LNCaP clone FGC (cell line): ENCODE measurements at places on chromosomes 7 and 10.

DNA sequence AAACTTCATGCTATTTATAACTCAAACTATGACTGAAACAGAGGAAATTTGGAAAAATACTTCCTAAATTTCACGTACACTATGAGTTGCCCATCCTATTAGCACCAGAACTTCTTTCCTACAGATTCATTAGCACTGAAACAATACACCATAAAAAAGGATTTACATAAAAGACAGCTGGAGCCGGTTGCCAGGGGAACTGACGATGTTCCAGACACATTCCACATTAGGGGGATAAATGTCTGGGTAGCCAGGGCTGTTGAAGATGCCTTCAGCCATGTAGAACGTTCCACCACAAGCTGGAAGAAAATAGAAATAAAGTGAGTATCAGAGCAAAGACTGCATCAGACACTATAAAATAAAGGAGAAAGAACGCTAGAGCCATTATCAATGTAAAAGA, 129.8 kb upstream of the RSU1 start:
- no peak for DNase-seq

GRCh38 chr10:100519311-100520051, at the start of gene SEC31B:
Gene SEC31B (minus strand): TSS chr10:100519861. CDS start chr10:100516952, 2,909 bp downstream.
- DNase-seq: no peak

- DNase-seq: peak; percentile 62
These were observed 47.5 kb upstream of the ADGRA1 start for GRCh38 chr10:133040198-133040597.

DNA sequence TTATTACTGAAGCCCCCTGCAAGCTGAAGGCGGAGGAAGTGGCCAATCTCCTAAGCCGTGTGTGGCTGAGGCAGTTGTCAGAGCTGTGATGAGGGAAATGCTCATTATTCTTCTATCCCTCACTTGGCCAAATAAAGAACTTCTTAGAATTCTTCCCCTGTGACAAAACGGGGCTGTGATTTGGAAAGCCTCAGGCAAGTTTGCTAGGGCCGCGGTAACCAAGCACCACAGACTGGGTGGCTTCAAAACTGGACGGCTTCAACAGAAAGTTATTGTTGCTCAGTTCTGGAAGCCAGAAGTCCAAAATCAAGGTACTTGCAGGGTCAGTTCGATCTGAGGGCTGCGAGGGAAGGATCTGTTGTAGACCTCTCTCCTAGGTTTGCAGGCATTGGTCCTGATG, 72.3 kb upstream of the STEAP1B start:
- DNase-seq: no peak

GRCh38 chr10:130560573-130560972, 424.4 kb downstream of the GLRX3 start:
- DNase-seq: no peak

DNA sequence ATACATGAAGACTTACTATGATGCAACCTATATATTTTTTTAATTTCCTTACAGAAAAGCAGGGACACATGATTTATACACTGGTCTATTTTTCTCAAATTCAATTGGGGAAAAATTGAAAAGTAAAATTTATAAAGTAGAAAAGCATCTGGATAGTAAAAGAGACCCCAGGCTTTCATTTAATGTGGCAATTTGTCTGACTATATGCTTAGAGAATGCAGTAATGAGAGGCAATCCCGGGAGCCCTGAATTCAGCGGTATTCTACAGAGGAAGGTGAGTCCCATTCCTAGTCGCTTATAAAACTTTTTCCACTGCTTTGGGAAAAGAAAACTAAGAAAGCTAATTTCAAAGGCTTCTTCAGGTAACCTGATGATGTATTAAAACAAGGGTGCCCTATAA, 167.1 kb downstream of the SEMA3D start:
- DNase-seq: no peak

- no peak for DNase-seq
These were observed 152.7 kb upstream of the SHH start for GRCh38 chr7:155965010-155965409.

GRCh38 chr10:64682043-64682442, 1160.8 kb downstream of the REEP3 start:
- DNase-seq: no peak

DNA sequence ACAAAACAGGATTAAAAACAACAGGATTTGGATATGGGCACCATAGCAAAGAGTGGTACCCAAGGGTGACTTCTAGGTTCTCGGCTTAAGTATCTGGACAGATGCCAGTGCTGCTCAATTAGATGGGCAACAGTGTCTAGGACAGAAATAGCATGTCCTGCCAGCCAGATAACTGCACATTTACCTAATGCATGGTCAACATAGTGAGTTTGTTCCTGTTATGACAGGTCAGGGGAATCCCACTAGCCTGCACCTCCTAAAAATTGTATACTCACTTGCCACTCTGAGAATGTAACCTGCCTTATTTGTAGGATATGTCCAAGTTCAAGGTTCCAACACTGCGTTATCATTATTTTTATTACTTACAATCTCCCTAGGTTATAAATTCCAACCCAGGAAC, 471.7 kb downstream of the GRM8 start:
- no peak for DNase-seq

DNA sequence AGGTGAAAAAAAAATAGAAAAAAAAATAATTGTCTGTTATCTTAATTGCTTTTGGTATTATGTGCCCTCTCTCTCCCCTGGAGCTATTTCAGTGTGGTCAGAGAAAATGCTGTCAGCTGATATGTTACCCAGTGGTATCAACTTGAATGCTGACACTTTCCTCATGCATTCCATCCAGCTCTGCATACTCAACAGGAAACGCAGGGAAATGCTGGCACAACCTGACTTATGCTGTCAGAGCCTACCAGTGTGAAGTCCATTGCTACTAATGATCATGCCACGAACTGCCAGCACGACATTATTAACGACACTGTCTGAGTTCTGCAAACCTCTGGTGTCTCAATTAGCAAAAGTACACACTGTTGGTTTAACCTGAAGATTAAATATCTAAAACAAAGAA, 182.8 kb downstream of the ZWINT start:
- no peak for DNase-seq

- DNase-seq: no peak
These were observed 399.3 kb downstream of the PPP1R3A start for GRCh38 chr7:113519472-113519871.

GRCh38 chr10:1402816-1403507, 334.4 kb downstream of the ADARB2 start:
- no peak for DNase-seq

- no peak for DNase-seq
These were observed 118.3 kb downstream of the ARID5B start for GRCh38 chr10:62019685-62020359.

DNA sequence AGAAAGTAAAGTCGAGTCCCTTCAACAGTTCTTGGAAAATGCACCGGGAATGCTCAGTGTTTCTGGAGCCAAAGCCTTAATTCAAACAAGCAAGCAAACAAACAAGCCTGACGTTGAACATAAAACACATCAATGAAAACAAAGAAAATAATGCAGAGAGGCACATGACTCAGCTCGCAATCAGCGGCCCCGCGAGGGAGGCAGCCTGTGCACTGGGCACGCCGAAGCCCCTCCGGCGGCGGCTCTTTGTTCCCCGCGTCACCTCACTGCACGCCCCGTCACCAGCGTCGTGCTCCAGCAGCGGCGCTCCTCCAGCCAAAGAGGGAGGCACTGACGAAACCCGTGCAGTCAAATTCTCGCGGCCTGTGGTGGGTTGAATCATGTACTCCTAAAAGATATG, 151.5 kb downstream of the DNAJB6 start:
- DNase-seq: no peak

GRCh38 chr10:45063591-45064231, 63.0 kb downstream of the ZNF22 start:
- peak; percentile 87 for DNase-seq

GRCh38 chr7:37320140-37320847, 128.4 kb downstream of the ELMO1 start:
- DNase-seq: no peak

GRCh38 chr7:17915796-17916195, 24.5 kb downstream of the SNX13 start:
- DNase-seq: no peak

DNA sequence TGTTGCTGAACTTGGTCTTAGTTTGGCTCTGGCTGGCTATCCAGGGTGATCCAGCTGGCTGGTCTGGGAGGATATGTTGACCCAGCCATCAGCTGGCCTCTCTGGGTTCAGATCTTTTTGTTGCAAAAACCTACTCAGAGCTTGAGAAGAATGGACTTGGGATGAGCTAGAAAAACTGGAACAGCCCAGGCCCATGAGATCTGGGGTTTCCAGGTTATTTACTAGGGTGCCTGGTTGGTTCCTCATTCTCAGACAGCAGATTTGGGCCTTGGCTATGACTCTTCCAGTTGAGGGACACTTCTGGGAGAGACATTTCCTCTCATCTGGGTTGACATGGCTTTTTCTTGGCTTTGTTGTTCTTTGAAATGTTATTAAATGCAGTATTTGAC, 116.6 kb downstream of the ADCY1 start:
- no peak for DNase-seq

- DNase-seq: no peak
These were observed 36.0 kb upstream of the KCNMA1 start for GRCh38 chr10:77673515-77674140.

GRCh38 chr10:4033341-4033896, 248.4 kb upstream of the KLF6 start:
- DNase-seq: no peak

DNA sequence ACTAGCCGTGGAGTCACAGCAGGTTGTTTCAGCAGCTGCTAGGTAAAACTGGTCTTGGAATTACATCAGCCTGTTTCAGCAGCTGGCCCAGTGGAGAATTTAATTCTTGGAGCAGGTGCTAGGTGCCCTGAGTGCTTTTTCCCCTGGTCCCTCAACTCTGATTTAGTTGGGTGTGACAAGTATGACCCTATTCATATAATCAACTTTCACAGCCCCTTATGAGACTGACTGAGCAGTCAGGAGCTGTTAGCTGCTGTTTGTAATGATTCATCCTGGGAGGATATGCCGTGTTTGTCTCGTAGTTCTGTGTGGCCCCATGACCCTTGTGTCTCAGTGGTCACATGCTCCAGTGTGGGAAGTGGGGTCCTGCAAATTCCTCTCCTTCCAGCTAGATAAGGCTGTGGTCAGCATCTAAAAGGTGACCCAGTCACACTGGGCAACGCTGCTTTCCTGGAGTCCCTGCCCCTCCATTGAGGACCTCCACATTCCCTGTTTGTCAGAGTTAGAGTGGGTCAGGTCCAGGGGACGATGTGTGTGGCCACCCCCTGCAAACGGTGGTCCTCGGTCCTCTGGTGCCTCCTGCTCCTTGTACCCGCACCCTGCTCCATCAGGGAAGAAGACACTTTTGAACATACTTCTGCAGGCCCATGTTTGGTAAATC, 28.3 kb downstream of the TBATA start:
- no peak for DNase-seq

DNA sequence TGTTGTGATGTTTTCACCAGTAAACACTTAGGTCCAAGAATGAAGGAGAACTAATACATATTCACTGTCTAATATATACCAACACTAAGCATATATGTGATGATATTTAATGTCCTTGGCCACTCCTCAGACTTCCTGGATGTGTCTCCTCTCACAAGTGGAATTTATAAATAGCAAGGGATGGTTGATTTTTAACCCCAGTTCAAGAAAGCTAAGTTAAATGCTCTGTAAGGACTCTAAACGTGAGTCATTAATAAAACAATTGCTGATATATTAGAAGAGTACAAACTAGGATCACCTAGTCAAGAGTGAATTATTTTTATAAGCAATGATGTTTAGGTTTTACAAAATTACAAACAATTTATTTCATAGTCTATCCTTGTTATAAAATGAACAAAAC, 355.9 kb upstream of the TMEM229A start:
- DNase-seq: no peak

DNA sequence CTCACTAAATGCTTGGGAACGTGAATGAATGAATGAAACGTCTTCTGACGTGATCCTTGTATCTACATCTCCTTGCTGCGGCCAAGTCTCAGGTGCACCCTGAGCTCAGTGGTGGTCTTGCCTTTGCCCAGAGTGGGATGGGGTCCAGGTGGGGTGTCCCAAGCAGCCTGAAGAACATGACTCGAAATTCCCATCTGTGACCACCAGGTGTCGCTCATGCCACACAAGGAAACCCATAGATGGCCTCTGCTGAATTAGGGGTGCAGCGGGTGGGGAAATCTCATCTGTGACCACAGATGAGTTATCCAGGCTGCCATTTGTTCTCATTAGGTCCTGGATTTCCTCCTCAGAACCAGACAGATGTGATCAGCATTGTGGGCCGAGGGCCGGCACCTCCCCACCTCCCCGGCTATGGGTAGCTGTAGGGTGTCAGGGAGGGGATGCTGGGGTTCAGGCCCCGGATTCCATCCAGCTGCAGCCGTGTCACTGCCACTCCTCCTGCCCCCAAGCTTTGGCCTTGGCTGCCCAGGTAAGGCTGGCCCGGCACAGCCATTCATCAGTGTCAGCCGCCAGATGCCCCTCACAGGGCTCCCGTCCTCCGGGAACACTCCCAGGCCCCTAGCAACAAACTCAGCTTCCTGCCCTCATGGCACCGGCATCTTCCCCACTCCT, 21.0 kb upstream of the GNA12 start:
- no peak for DNase-seq

GRCh38 chr7:94414481-94414880, 19.8 kb downstream of the COL1A2 start:
- DNase-seq: no peak

DNA sequence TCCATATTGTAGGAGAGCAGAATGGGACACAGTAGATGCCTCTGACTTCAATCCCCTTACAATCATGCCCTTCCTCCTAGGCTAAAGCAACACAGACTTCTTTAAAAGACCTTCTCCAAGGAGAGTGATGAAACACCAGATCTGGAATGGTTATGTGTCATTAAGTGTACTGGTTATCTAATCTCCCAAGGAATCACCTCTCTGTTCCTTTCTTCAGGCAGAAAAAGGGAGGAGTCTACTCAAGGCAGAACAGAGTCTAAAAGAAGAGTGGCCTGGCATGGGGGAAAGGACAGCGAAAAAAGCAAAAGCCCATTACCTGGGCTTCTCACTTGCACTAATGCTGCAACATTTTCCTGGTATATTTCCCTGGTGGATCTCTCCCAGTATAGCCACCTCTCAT, 2.9 kb downstream of the ELMO1 start:
- no peak for DNase-seq

GRCh38 chr10:77436257-77436975, 201.2 kb downstream of the KCNMA1 start:
- no peak for DNase-seq

DNA sequence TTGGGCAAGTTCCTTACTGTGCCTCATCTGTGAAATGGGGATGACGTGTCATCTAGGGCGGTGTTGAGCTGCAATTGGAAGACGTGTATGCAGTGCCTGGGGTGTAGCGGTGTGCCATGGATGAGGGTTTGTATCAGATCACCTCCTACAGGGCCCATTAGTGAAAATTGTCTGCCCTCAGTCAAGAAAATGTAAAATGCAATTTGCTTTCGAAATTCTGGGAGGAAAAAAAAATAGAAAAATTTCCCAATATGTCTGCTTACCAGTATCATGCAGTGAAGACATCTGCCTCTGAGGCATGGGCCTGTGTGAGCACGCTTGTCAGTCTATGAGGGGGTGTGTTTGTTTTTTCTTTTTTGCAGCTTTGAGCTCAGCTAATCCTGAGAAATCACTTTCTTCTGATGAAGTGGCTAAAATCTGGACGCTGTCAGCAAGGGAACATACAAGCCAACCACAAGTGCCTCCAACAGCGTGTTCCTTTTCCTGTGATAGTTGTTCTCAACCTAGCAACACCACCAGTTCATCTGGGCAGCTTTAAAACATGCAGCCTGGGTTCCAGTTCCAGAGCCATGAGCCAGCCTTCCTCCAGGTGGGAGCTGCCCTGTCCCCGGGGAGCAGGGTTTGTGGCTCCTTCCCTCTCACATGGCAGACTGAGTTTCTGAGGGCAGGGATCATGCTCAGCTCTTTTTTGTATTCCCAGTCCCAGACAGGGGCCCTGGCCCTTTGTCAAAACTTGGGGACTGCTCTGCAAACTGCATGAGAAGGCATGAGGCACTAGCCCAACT, 10.3 kb downstream of the FAM241B start:
- DNase-seq: no peak
